ENCODE measurements at places on chromosomes 7 and 10. TPM values are rescaled to one million over a fixed set of nuclear protein-coding genes. Genes with fewer than 3 reads are reported as not detected.

- no peak for DNase-seq
These were observed 79.8 kb upstream of the IFRD1 start for GRCh38 chr7:112370436-112370835.

DNA sequence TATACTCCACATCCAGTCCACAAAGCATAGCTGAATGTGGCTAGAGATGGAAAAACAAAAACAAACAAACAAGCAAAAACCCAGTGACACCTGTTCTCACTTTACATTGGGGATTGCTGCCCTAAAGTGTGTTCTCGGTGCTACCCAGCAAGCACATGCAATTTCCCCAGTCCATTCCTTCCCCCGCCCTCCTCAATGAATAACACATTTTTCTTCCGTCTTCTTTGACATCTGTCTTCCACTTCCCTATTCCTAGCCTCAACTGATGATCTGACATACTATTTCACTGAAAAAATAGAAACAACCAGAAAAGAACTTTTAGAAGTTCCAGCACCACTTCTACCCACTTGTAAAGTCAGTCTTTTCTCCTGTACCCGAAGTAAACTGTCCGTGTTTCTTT is 147.1 kb downstream of the MALRD1 start:
- H3K4me3 ChIP-seq = no peak overlapping the region
- no peaks in the 10 kb centered on the region for H3K36me3 ChIP-seq
- no peaks in the 10 kb centered on the region for H3K4me1 ChIP-seq

DNA sequence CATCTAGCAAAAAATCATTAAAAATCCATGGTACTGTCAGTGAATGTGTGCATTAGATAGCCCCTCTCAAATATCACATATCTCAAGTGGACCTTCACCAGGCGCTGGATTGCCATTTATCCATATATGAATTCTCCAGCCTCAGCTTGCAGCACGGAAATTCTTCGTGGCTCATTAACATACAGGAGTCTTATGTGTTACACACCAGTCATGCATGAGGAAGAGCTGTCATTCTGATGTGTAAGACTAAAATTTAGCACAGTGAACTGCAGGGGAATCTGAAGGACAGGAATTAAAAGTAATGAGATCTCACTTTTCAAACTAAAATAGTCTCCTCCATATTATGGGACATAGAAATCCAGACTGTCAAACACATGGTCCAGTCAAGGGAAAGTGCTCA is 542.4 kb upstream of the DPP6 start:
- no peaks in the 10 kb centered on the region for H3K36me3 ChIP-seq
- H3K27ac ChIP-seq = no peak overlapping the region
- no peak for DNase-seq
- H3K4me1 ChIP-seq = no peaks in the 10 kb centered on the region
- no peak overlapping the region for H3K4me3 ChIP-seq

GRCh38 chr10:132451506-132452215 is 54.7 kb downstream of the PWWP2B start:
- DNase-seq = no peak
- H3K4me1 ChIP-seq = peaks cover 25% of the 10 kb centered on the region
- no peak overlapping the region for H3K4me3 ChIP-seq

DNA sequence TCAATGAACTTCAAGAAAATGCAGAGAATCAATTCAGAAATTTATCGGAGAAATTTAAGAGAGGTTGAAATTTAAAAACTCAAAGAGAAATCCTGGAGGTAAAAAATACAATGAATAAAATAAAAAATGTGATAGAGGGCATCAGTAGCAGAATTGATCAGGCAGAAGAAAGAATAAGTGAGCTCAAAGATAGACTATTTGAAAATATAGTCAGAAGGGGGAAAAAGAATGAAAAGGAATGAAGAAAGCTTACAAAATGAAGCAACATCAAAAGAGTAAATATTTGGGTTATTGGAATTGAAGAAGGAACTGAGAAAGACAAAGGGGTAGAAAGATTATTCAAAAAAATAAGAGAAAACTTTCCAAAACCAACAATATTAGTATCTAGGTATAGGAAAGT is 291.4 kb downstream of the SH2D4B start:
- H3K27ac ChIP-seq = no peak overlapping the region
- H3K27me3 ChIP-seq = no peaks in the 10 kb centered on the region
- no peak for DNase-seq
- no peaks in the 10 kb centered on the region for H3K4me1 ChIP-seq
- no peaks in the 10 kb centered on the region for H3K36me3 ChIP-seq

DNA sequence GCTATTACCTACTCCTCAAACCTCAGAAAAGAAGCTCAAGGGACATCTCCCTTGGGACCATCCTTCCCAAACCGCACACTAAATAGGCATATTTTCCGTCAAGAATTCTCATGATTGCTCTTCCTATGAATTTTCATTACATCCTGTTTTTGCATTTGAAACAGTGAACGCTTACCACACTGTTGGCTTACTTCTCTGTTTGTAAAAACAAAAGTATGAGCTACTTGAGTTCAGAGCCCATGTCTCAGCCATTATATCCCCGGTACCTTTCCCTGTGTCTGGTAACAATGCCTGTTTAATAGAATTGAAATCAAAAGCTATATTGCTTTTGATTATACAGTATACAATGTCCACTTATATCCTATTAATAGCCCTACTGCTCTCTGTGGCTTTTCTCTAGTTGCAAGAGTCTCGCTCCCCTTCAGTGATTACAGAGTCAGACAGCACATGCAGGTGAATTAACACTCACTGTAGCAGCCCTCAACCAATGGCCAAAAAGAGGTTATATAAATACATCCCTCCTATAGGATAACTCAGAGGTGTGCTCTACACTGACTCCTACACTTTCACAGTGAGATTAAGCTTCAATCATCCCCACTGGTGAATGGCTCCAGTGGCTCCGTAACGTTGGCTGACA is 264.4 kb downstream of the SORCS1 start:
- H3K4me1 ChIP-seq = no peaks in the 10 kb centered on the region
- H3K27me3 ChIP-seq = no peaks in the 10 kb centered on the region
- H3K27ac ChIP-seq = no peak overlapping the region
- no peaks in the 10 kb centered on the region for H3K36me3 ChIP-seq
- no peak for DNase-seq
- no peak overlapping the region for H3K4me3 ChIP-seq

GRCh38 chr7:107826451-107826850 is 23.4 kb upstream of the SLC26A3 start:
- H3K27ac ChIP-seq = no peak overlapping the region
- H3K4me1 ChIP-seq = no peaks in the 10 kb centered on the region
- no peak for DNase-seq
- H3K27me3 ChIP-seq = no peaks in the 10 kb centered on the region

- H3K27me3 ChIP-seq = no peaks in the 10 kb centered on the region
- no peak overlapping the region for H3K4me3 ChIP-seq
- no peak for DNase-seq
- H3K27ac ChIP-seq = no peak overlapping the region
- no peaks in the 10 kb centered on the region for H3K36me3 ChIP-seq
These were observed 57.3 kb downstream of the ORC5 start for GRCh38 chr7:104150470-104150869.

GRCh38 chr7:22833957-22834356 is 11.3 kb upstream of the TOMM7 start:
- no peak overlapping the region for H3K27ac ChIP-seq
- H3K36me3 ChIP-seq = no peaks in the 10 kb centered on the region
- peaks cover 15% of the 10 kb centered on the region for H3K4me1 ChIP-seq
- peak overlapping the region; percentile 13 for H3K4me3 ChIP-seq

- H3K27me3 ChIP-seq = no peaks in the 10 kb centered on the region
- peak within 1 kb of the TSS; percentile 63 for H3K4me3 ChIP-seq
- no peak within 1 kb of the TSS for H3K27ac ChIP-seq
- H3K36me3 ChIP-seq = no peaks in the 10 kb centered on the region
These were observed at the start of gene TMEM229A for GRCh38 chr7:124032369-124033094. Gene TMEM229A, minus strand, starts transcription at chr7:124033067. Its CDS starts 64 bp downstream, at chr7:124033003.

DNA sequence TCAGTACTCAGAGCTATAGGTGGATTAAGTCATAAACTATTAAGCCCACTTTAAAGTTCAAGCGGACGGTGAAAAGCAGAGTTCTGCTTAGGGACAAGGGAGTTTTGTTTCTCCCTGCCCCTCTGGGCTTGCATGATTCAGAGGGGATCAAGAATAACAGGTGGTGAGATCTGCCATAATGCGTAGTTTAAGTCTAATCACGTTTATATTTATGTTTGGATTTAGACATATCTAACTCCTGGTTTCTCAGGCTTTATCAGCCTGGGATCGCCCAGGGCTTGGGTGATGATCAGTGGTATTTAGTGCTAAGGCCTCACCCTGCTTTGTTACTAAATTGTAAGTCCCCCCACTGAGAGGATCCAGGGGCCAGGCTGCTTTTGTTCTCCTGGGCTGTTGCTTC is 335.4 kb upstream of the NRP1 start:
- H3K4me3 ChIP-seq = no peak overlapping the region
- H3K36me3 ChIP-seq = no peaks in the 10 kb centered on the region
- peaks cover 1% of the 10 kb centered on the region for H3K4me1 ChIP-seq
- H3K27ac ChIP-seq = no peak overlapping the region

DNA sequence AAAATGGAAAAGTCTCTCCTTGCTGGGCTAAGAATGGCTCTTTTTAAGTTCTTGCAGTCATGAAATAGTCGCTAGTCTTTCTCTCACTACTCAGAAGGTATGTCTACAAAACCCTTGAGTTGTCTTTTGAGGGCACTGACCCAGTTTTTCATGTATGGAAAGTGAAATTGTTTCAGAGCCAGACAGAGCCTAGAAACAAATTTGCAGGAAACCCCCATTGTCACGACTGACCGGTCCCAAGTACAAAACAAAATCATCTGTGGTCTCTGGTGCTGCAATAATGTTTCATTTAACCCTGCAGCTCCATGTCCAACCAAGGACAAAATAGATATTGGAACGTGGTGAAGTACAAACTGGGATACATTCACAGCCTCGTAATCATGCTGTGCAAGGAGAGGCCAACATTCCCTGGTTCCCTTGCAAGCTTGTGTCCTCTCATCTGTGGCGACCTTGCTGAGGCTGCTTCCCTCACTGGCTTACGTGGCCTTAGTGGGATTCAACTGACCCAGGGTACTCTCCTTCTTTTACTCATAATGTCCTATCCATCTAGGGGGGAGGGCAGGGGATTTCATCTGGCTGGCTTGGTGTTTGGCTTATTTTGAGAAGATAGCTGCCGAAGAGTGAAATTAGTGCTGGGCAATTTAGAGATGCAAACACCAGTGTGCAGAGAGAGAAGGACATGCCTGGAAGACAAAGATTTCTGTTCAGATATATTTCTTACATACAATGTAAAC is 172.5 kb downstream of the IPMK start:
- no peaks in the 10 kb centered on the region for H3K27me3 ChIP-seq
- H3K4me1 ChIP-seq = no peaks in the 10 kb centered on the region
- no peak overlapping the region for H3K27ac ChIP-seq
- no peak for DNase-seq
- no peaks in the 10 kb centered on the region for H3K36me3 ChIP-seq

DNA sequence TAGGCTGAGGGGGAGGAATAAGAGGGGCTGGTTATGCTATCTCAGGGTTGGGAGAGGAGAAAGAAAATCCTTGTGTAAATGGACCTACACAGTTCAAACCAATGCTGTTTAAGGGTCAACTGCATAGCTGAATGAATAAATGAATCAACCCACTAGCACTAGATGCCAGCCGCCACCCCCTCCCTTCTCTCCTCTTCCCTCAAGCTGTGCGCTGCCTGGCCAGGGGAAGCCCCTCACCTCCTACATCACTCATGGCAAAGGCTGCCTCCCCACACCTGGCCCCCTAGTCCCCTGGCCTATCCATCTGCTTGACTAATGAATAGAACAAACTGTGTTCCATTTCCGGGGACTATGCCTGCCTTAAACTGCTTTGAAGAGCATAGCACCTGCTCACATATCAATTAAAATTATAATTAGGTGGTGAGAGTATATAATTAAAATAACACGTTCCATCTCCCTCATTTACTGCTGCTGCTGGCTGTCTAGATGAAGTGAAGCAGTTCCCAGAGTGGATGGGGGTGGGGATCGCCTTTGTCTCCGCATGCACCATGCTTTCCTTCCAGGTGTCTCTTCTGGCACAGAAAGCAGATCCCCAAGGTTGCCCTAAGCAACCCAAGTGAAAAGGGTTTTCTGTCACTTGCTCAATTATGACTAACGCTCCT is 32.6 kb downstream of the GRID1 start:
- no peaks in the 10 kb centered on the region for H3K27me3 ChIP-seq
- no peak overlapping the region for H3K4me3 ChIP-seq
- H3K27ac ChIP-seq = no peak overlapping the region
- no peaks in the 10 kb centered on the region for H3K36me3 ChIP-seq
- no peak for DNase-seq

DNA sequence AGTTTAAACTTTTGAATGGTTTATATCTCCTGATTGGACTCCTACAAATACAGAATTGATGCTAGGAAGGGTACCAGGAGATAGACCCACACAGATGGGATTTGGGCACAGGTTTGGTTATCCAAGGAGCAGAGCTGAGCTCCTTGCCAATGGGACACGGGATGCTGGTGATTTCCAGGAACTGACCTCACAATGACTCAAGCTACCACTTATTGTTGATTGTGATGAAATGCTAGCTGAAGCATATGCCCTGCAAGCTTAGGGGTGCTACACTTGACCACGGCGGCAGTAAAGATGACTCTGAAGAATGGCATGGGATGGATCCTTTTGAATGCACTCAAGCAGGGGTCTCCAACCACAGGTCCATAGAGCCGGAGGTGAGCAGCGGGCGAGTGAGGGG is 45.5 kb upstream of the VKORC1L1 start:
- no peaks in the 10 kb centered on the region for H3K27me3 ChIP-seq
- H3K27ac ChIP-seq = no peak overlapping the region
- H3K36me3 ChIP-seq = no peaks in the 10 kb centered on the region
- no peaks in the 10 kb centered on the region for H3K4me1 ChIP-seq
- no peak overlapping the region for H3K4me3 ChIP-seq

DNA sequence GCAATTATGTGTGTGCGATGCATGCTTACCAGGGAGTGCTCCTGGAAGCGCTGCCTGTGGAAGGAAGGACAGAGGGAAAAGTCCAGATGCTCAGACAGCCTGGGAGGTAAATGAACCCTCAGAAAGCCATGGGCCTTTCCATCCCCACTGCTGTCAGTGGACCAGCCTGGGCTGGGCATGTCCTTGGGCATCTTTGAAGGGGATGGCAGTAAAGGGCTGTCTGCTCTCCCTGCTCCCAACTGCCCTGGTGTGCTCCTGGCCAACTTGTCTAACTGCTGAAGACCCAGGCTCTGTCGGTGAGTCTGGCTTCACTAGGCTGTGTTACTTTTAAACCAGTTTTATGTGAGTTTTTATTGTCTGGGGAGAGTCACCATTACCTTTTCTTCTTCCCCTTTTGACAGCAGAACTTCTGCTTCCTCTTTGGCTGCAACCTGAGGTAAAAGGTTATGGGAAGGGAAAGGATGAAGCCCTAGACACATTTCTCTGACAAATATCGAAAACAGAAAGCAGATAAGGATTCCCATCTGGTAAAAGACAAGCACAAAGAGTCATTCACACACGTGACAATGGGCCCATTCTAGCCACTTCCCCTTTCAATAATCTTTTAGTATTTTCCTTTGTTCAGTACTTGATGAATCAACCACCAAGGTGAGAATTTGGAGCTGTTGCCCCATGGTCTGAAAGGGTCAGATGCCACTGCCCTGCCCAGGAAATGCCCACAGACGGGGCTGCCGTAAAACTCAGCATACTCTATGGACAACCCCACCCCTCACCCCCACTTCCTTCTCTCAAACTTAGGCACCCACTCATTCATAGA is 27.6 kb upstream of the PIK3AP1 start:
- no peak overlapping the region for H3K27ac ChIP-seq
- no peaks in the 10 kb centered on the region for H3K36me3 ChIP-seq
- no peak overlapping the region for H3K4me3 ChIP-seq
- H3K4me1 ChIP-seq = no peaks in the 10 kb centered on the region

Gene CFAP46
- not detected for total RNA-seq

Gene MBL2
- total RNA-seq = not detected

Gene ATOH7
- not detected for total RNA-seq

Gene BCCIP
- 49.2 TPM for total RNA-seq

Gene CFAP43
- 0.85 TPM for total RNA-seq

Gene WNT16
- total RNA-seq = not detected

Data from thoracic aorta (tissue), 2 donors.